ENCODE measurements at places on chromosomes 1 and 21. TPM values are rescaled to one million over a fixed set of nuclear protein-coding genes. Genes with fewer than 3 reads are reported as not detected.
A peak's percentile ranks its signal among the peaks of the same experiment; 100 is the strongest.

- DNase-seq, result peak; percentile 71
Measured at GRCh38 chr1:210252621-210253051, 20.0 kb downstream of the SERTAD4 start.

The RNPC3 gene
- total RNA-seq, result 35.4 TPM

GRCh38 chr1:180380259-180381183 is 121.9 kb downstream of the ACBD6 start:
- DNase-seq, result no peak

DNA sequence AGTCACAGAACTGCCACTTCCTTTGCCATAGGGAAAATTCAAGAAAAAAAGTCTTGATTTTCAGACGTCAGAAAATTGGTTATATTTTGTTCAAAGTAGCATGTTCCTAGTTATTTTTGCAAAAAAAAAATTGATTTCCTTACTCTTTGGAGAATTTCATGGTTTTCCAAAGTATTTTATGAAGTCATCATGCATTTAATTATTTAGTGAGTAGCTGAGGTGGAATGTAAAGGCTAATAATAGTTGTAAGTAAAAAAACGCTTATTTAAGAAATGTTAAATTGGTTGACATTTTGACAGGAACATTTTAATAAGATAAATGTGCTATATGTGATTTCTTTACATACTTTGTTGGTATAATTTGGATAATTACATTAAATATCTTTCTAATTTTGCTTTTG is 20.8 kb downstream of the TSEN15 start:
- no peak for DNase-seq

The MTR gene
- total RNA-seq, result 37.9 TPM

GRCh38 chr1:189782295-189782694 is 695.4 kb downstream of the BRINP3 start:
- DNase-seq, result no peak

The SFN gene
- total RNA-seq, result 83.8 TPM

The KRTAP6-3 gene
- total RNA-seq, result not detected

The FALEC gene
- total RNA-seq, result 1.0 TPM

DNA sequence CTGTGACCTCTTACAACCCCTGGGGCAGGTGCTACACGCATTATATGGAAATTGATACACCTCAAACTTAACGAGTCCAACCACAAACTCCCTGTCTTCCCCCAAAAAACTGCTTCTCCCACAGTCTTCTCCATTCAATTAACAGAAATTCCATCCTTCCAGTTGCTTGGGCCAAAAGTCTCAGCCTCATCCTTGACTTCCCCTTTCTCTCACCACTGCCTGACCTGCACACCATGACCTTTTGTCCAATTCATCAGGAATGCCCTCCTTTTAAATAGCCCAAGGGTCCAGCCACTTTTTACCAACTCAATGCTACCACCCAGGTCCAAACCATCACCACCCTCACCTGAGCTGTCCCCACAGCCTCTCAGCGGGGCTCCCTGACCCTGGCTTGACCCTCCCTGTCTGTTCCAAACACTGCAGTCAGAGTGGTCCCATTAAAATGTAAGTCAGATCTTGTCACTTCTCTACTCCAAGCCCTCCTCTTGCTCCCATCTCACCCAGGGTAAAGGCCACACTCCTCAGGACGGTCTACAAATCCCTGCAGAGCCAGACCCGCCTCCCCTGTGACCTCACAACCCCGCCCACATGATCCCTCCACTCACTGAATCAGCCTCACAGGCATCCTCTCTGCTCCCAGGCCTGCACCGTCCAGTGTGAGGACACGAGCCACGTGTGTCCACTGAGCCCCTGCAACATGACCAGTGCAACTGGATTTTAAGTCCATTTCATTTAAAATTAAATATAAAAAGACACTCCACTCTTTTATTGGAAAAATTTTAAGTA is 18.5 kb downstream of the KCNN3 start:
- no peak for DNase-seq

The LRRC8C gene
- 12.6 TPM for total RNA-seq

DNA sequence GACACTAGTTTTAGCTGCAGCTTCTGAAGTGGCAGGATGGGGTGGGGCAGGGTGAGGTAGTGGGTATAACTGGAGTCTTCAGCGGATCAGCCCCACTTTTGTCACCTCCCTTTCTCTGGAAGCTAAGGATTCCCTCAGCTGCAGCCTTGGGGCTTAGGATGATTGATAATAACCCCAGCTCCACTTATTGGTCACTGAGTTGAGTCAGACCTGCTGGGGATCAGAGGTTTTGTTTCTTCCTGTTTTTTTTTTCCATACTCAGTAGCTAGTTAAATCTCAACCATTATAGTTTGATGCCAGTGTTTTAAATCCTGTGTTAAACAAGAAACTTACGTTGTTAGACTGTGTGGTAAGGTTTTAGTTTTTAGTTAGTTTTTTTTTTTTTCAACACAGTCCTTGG is 57.2 kb downstream of the LAMC1 start:
- no peak for DNase-seq

GRCh38 chr1:68015369-68015768 is 35.1 kb downstream of the DIRAS3 start:
- DNase-seq, result no peak

- DNase-seq, result peak; percentile 34
Measured at GRCh38 chr1:37947364-37947763, 511 bp upstream of the INPP5B start.

DNA sequence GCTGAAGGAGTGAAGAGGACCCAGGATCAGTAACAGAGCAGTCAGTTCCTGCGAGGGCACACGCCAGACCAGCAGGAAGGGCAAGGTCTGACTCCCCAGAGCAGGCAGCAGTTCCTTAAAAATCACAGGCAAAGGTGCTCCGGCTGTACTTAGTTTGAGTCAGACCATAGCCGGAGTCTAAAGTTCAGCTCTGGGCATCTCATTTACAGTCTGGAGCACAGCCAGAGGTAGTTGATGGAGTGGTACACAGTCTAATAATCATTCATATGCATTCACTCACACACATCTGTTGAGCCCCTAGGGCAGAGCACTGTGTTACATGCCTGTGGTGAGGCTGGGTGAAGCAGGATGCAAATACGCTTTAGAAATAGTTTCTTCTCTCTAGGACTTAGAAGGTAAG is 7.3 kb upstream of the AMIGO1 start:
- DNase-seq, result no peak

DNA sequence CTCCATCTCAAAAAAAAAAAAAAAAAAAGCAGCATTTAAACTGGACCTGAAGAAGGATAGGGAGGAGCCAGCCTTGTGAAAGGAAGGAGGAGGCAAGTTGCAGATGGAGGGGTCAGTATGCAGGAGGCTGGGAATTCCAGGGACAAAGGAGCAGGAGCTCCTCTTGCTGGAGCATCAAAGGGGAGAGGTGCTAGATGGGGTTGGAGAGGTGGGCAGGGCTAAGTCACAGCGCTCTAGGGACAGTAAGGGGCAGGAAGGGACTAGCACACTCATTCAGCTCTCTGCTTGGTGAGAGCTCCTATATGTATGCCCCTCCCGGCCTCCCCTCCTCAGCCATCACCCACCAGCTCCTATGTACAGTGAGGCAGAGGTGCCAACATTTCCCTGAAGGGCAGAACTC is 26.8 kb downstream of the MAP7D1 start:
- no peak for DNase-seq

DNA sequence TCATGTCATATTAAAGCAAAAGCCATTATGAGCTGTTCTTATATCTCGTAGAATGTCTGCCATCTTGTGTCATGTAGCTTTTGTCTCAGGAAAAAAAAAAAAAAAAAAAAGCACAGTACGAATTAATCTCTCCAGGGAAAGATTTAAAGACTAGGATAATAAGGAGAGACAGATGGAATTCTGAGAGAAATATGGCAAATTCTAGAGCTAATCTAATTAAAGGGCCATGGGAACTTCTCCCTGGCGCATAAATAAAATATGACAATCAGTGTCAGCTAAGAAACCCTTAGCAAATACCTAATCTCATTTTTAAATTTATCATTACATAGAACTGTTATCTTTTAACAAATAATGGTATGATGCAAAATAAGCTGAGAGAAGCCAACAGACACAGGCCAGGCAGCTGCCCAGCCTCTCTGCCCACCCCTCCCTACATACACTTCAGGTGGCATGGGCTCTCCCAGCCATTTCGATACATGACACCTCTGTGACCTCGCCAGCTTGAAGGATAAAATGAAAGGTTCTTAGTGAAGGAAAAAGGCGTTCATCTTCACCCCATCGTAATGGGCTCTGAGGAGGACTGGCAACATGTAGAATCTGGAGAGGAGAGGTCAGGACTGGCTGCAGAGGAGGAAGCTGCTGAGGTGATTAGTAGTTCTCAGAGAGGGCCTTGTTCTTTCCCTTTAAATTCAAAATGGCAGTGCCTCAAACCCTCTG is 39.8 kb downstream of the DISC1 start:
- DNase-seq, result no peak

- DNase-seq, result no peak
Measured at GRCh38 chr1:236948381-236948780, 55.9 kb downstream of the MT1HL1 start.

GRCh38 chr1:99246152-99246551 is 18.1 kb upstream of the PLPPR4 start:
- DNase-seq, result no peak

GRCh38 chr1:239778208-239778813 is 313.4 kb upstream of the FMN2 start:
- DNase-seq, result no peak

The IVNS1ABP gene
- 88.6 TPM for total RNA-seq

DNA sequence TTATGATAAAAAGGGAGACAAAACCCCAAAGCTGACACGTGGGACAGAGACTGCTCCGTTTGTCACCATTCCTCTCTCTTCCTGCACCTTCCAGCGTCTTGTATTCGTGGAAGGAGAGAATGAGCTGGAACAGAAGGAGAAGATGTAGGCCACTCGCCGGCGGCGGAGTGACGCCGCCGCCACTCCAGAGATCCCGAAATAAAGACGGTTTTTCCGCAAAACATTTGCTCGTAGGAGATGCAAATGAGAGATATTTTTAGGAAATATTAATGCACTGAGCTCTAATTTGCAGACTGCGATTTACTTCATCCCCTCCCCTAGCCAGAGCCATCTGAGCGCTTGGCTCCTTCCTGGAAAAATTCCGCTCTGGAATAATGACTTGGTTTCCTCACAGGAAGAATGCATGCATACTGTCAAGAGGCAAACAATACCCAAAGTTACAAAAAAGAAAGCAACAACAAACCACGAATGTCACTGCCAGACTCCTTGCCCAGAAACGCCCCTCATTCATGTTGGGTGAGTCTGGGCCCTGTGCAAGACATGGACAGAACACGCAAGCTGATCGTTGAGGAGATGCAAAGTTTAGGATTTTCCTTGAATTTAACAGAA is 18.0 kb upstream of the ADARB1 start:
- DNase-seq, result no peak

The PPIE gene
- 36.5 TPM for total RNA-seq

DNA sequence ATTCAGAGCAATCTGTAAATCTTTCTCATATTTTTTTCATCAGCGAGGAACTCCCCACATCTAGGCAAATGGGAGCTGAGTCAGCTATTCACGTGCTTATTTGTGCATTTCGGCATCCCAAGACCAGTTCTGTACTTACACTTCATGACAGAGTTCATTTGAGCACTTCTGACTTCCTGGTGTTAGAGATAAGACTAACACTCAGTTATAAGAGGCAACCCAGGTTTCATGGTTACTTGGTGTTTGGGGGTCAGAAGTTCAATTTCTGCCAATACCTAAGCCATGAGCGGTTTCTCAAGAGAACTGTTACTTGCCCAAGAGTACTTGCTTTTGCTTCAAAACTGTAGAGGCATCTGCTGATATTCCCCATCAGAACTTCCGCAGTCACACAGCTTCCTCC is 24.1 kb upstream of the DESI2 start:
- DNase-seq, result no peak

DNA sequence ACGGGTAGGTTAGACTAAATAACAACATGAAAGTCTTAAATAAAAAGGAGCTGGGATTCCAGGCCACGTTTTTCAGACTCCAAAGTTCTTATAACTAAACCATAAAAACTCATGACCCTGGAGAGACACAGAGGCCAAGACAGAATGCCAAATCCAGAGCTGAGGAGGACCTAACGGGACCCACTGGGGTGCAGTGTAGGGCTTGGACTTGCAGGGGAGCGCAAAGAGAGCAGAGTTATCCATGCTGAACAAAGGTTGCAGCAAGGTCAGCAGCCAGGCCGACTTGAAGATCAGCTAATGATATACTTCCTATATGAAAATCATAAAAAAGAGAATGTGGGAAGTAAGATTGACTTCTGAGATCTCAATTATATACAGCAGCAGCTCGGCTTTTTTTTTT is 237.1 kb downstream of the TM2D1 start:
- no peak for DNase-seq

DNA sequence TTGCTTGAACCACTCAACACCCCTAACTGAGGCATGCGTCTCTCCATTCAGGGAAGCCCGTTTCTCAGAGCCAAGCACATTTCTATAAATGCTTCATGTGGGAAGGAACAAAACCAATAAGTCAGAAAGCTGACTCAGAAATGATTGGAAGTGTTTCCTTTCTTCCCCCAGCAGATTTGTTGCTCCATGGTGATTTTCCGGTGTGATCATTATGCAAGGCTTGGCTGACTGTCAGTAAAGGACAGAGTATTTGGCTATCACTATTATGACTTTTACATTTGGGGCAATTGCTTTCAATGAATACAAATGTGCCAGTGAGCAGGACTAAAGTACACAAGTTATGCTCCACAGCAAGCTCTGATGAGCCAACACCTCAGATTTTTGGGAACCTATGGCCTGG is 53.3 kb upstream of the ZC3H11B start:
- DNase-seq, result no peak

The KLHDC8A gene
- total RNA-seq, result 0.78 TPM

GRCh38 chr1:46369542-46370213 is 24.4 kb upstream of the FAAH start:
- no peak for DNase-seq

DNA sequence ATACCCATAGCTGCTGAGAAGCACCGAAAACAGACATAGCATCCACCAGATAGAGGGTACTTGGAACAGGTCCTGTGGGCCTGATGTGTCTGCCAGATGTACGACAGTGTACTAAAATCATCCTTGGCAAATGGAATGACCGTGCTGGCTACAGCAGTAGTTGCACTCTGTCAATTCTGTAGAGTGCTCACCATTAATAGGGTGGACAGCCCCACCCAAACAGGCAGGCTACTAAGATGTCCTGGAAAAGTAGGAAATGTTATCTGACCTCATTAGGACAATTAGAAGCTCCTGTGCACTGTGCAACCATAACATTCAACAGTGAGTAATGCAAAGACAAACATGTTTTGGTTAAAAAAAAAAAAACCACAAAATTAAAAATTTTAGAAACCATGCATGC is 106.2 kb downstream of the PTPN14 start:
- DNase-seq, result no peak

DNA sequence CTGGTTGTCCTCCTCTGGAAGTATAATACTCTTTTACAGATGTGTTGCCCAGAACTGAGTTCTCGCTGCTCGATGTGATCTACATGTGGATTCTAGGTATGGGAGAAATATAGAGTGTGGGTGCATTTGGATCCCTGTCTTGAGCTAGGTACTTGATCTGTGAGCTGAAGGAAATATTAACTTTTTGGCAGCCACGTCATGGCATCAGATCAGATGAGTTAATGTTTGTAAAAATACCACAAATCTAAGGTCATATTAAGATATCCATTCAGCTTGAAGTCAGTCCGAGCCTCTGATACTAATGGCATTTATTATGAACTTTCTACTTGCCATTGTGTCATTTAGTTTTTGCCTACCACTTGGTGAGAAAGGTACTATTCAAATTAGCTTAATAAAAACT is 24.6 kb downstream of the MAPKAPK2 start:
- no peak for DNase-seq
